ENCODE measurements at places on chromosomes 6 and 20. TPM values are rescaled to one million over a fixed set of nuclear protein-coding genes. Genes with fewer than 3 reads are reported as not detected.

The AVP gene
- not detected for total RNA-seq

The LRRN4 gene
- 1.1 TPM for total RNA-seq

The MLN gene
- total RNA-seq: not detected

The SALL4 gene
- 15.0 TPM for total RNA-seq

DNA sequence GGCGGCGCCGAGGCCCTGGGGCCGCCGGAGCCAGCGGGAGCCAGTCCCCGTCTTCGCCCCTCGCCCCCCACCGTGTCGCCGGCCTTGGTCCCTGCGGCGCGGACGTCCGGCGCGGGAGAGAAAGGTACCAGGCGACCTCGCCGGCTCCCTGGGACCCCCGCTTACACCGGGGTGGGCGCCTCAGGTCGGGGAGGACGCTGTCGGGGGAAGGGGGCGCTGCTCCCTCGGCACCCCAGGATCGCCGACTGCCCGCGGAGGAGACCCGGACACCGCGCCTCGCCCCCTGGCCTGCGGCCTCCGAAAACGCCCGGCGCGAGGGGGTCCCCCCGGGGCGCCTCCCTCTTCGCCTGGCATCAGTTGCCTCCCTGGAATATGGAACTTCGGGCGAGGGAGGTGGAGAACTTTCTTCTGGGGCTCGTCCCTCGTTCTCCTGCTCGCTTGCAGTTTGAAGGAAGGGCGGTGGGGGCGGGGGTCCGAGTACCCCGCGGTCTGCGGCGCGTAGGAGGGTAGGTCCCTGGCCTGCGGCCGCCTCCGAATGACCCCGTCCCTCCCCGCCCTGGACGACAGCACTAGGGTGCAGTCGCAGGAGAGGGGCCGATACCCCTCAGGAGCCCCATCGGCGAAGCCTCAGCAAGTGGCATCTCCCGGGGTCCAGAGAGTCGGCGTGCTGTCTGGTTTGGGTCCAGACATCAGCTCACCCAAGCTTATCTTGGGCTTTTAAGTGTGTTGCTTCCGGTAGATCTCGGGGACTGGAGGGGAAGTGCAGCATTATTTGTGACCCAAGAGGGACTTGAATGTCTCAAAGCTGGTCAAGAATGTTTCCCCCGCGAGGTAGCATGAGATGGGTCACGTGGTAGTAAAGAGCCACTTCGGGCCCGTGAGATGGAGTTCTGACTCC is 549 bp downstream of the ANKRD6 start:
- DNase-seq: no peak

DNA sequence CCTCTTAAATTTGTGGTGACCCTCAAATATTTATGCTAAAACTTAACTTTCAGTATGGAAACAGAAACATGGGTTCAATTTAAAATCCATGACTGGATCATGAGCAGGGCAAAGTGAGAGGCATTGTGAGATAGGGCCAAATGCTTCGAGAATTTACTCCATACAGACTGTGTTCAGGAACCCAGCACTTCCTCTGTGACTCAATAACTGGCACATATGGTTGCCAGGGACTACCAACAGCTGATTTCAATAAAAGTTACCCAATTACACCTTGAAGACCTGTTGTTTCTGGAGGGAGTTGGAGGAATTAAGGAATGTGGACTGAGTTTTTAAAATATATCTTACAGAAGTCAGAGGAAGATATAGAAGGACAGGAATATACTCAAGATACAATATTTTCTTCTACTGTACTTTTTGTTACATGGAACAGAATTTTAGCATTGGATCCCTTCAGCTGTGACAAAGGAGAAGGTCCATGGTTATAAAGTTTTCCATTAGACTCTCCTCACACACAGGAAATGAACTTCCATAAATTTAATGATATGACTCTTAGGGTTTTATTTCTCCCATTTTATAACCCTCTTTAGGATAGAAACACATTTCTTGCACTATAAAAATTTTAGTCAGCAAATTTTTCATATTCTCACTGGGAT is 258.5 kb downstream of the KHDC1L start:
- no peak for DNase-seq

- peak; percentile 64 for DNase-seq
Measured at GRCh38 chr6:139161169-139161568, 26.3 kb downstream of the HECA start.

- DNase-seq: no peak
Measured at GRCh38 chr20:63062188-63063140, 55.7 kb upstream of the BHLHE23 start.

DNA sequence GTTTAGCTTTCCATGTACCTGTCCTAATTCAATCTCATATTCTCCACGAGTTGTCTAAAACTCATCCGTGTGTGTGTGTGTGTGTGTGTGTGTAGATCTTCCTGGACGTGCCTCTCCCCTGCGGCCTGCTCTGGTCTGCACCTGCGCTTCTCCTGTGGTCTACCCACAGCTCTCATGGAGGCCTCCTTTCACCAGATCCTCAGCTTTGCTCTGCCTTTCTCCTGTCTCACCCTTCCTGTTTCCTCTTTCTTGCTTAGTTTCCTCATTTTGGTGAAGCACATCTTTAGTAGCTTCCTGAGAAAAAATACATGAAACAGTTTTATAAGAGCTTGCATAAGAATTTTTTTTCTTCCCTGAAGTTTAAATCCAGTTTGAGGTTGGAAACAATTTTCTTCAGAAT is 18.1 kb downstream of the SLX4IP start:
- no peak for DNase-seq

- no peak for DNase-seq
Measured at GRCh38 chr20:35974256-35974655, 5.9 kb downstream of the CNBD2 start.

DNA sequence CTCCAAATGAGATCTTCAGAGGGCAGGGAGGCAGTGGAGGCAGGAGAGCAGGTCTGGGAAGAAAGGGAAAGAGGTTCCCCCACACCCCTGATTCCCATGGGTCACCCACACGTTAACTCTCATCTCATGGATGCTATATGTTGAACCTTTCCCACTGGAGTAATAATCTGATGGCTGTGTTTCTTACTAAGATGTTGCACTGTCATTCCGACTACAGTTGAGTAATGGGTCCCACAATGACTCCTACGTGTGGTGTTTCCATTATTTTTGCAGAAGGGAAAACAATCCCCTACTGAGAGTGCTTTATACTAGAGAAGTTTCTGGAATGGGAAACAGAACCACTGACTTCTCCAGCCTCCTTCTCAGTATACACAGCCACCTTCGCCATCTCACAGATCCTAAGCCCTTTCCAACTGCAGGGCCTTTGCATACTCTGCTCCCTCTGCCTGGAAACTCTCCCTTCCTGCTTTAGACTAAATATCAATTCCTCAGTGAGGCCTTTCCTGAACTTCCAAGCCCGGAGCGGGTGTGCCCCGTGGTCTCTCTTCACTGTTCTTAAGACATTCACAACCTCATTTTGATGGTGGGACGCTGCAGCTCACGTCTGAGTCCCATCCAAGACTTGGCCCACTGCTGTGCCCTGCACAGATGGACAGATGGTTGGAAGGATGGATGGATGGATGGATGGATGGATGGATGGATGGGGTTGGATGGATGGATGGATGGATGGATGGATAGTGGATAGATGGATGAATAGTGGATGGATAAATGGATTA is 238.6 kb upstream of the PMEPA1 start:
- peak; percentile 75 for DNase-seq

DNA sequence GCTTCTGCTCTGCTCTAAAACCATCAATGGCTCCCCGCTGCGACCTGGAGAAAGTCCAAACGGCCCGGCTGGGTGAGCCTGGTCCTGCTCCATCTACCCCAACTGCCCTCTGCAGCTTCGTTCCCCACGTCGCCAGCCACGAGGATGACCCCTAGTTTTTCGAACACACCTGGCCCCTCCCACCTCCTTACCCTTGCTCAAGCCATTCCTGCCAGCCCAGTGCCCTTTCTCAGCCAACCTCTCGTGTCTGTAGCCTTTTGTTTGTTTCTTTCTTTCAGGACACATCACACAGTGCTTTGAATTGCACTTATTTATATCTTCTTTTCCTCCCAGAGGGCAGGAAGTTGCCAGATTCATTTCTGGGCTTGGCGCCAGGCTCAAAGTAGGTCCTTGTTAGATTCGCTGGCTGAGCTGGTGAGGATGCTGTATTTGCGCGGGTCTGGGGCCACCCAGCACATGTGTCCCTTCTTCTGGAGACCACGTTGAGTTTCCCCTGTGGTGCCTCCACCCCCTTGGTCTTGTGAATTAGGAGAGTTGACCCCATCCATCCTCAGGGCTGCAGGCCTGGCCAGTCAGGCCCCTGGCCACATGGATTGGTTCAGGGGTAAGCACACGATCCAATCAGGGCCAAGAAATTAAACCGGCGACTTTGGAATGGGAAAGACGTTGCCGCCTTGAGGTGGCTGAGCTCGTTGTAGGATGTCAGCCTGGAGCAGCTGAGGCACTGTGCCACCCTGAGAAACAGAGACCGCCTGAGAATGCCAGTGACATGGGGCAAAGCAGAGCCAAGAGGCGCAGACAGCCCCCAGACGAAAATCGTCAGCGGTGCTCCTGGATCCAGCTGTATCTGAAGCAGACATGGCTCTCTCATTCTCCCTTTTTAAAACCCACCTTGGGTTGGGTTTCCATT is 156.0 kb downstream of the CEBPB start:
- peak; percentile 73 for DNase-seq

GRCh38 chr6:35093783-35094182 is 47.4 kb downstream of the TCP11 start:
- DNase-seq: no peak
